Aorta (tissue), 5 donors: ENCODE measurements at places on chromosomes 5 and 9.

- DNase-seq, result no peak
Measured at GRCh38 chr5:148973455-148973854, 89.4 kb downstream of the SH3TC2 start.

- no peak for DNase-seq
Measured at GRCh38 chr9:114929201-114929600, 1.2 kb downstream of the TNFSF8 start.

GRCh38 chr5:127878174-127878750, 175.1 kb downstream of the CCDC192 start:
- DNase-seq, result no peak

- DNase-seq, result peak; percentile 95
Measured at GRCh38 chr5:172740428-172741205, 30.4 kb downstream of the DUSP1 start.

- no peak for DNase-seq
Measured at GRCh38 chr5:146640285-146640896, 124.4 kb upstream of the GPR151 start.

DNA sequence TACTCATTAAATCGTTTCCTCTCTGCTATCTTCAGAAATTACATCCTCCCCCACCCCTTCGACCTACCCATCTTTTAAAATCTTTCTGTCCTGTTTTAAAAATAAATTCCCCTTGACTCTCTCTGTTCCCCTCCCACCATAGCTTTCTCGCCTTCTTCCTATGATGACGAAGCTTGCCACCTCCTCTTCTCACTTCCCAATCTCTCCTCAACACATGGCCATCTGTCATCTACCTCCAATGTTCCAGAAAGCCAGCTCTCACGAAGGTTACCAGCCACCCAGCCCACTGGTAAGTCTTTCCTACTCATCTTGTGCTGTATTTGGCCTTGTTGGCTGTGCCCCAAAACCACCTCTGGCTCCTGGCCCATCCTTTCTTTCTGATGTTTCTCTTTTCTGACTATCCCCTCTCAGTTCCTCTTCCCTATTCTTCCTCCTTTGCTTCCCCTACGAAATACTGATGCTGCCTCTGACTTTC, 346.3 kb downstream of the ENC1 start:
- DNase-seq, result no peak

- no peak for DNase-seq
Measured at GRCh38 chr5:41921874-41922273, 3.2 kb upstream of the FBXO4 start.

DNA sequence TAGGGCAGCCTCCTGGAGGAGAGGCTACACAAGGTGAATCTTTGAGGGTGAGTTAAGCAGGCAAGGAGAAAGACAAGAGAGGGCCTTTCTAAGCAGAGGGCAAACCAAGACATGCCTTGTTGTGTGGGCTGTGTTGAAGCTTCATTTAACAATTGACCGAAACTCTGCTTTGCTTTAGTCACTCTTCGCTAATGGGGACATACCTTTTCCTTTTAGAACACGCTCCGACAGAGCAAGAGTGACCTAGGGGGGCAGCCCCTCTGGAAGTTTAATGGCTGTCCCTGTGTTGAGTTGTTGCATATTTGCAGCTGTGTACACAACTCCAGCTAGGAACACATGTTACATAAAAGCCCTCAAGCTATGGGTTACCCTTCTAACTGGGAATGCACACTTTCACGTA, 218.1 kb upstream of the WWC1 start:
- no peak for DNase-seq

GRCh38 chr5:61120534-61120933, 41.7 kb downstream of the SMIM15 start:
- no peak for DNase-seq

DNA sequence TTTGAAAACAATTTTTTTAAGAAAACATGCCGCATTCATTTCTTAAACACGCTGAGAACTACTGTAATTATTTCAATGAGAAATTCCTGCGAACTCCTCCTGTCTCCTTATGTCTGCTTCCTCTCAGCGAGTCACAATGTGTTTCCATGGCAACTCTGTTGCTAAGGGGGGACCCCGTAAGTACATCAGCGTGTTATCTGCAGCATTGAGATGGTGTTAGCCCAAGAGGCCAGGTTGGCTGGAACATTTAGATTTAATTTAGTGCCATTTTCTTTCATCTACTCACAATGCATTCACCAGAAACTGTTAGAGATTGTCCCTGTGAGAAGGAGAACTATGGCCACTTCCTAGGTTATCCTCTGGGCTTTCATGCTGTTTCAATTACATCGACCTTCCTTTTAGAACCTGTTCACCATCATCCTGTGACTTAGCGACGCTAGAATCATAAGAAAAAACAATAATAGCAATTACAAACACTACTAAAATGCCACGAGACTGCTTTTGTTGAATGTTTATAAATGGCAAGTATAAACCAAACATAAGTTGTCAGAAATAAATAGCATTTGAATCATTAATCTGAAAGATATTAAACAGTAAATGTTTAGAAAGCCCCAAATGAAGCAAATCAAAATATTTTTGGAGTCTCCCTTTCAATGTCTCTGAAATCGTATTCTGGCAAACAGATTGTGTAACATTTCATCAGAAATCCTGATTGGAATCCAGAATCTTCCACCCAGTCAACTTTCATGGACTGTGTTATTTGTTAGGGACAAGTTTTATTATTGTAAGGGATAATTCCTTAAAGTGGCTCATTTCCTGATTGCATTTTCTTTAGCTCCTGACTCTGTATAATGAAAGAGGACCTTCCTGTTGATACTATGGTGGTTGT, 39.7 kb upstream of the SHC3 start:
- no peak for DNase-seq

- DNase-seq, result no peak
Measured at GRCh38 chr5:97494465-97494864, 311.4 kb upstream of the RIOK2 start.

DNA sequence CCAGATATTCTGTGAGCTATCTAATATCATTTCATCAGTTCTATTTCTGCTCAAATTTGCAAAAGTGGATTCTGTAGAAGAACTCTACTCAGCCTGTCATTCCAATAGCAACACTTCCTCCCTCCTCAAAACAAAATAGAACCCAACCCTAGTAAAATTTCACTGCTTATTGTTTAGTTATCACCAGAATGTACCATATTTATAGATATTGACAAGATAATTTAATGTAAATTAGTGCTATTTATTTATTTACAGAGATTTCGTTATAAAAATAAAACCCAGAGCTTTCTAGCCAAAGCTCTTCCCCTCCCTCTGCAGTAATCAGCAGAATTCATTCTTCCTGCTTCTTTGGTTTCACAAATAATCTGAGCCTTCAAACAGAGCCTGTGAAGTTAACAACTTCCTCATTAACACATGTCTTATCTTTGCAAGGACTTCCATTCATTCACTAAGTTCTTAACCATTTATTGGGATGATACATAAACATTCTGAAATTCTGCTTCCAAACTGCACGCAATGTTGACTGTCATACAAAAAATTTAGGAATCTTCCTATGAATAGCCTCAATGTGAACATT, 73.7 kb upstream of the PJA2 start:
- DNase-seq, result no peak

DNA sequence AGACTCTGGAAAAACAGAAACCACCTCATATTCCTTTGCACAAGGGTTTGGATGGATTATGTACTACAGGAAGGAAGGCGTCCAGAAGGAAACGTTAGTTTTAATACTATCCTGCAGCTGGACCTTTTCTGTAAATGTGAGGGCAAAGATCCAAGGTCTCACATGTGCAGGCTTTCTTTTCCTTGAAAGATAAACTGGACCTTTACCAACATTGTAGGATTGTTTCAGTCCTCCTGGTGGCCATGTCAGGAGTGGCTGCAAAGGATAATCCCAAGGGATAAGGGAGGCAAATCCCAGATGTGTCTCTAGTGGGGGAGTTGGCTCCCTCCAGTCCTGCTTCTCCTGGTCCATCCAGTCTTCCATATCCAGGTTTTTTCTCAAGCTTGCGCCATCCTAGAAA, 397.5 kb downstream of the HTR1A start:
- no peak for DNase-seq

- no peak for DNase-seq
Measured at GRCh38 chr9:21984101-21984500, 10.1 kb downstream of the CDKN2A start.

GRCh38 chr9:99834474-99834873, 12.8 kb downstream of the NR4A3 start:
- DNase-seq, result no peak

DNA sequence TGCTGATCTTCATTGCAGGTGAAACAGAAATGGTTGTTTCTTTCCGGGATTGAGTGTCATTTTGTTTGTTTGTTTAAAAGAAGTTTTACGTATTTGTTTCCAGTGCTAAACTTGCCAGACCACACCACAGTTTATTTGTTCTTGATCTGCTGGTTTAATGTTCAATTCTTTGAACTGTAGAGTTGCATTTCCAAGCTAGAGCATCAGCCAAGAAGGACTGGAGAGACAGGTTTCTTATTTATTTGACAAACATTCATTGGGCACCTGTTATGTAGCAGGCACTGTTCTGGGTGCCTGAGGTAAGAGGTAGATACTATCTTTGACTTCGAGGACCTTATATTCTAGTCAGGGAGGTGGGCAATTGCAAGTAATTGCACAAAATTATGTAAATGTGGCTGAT, 45.0 kb downstream of the MCCC2 start:
- DNase-seq, result no peak

GRCh38 chr9:36997414-36997813, 36.7 kb downstream of the PAX5 start:
- no peak for DNase-seq

DNA sequence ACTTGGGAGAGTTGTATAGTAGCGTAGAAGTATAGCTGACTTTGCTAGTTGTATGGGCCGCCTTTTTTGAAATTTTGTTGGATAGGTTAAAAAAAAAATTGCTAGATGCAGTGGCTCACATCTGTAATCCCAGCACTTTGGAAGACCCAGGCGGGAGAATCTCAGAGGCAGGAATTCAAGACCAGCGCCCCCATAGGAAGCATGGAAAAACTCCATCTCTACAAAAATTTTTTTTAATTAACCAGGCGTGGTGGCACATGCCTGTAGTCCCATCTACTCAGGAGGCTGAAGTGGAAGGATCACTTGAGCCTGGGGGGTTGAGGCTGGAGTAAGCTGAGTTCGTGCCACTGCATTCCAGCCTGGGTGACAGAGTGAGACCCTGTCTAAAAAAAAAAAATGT, 59.2 kb downstream of the SMC5 start:
- DNase-seq, result no peak
